Fibroblast of pulmonary artery (primary cell): ENCODE measurements at places on chromosomes 2 and 18.
A peak's percentile ranks its signal among the peaks of the same experiment; 100 is the strongest.

DNA sequence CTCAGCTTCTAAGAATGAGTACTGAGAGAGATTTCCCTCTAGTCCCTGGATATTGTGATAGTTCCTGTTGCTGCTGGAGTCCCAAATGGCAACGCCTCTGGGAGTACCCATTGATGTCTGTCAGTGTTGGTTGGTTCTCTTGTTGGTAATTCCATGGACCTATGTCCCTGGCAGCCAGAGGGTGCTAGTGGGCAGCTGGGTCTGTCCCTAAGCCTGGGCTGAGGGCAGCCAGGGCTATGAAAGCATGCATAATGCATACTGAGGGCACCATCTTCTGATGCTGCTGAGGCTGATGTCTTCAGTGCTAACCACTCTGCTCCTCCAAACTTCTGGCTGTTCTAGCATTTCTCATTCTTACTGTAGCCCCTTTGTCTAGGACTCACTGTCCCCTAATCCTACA, 35.9 kb downstream of the NABP1 start:
- no peak for DNase-seq

- DNase-seq = no peak
These were observed 5.8 kb upstream of the D2HGDH start for GRCh38 chr2:241728627-241729026.

- DNase-seq = no peak
These were observed 10.7 kb downstream of the PSTPIP2 start for GRCh38 chr18:46061387-46061786.

- peak; percentile 21 for DNase-seq
These were observed 80.5 kb downstream of the RDH14 start for GRCh38 chr2:18479947-18480369.

DNA sequence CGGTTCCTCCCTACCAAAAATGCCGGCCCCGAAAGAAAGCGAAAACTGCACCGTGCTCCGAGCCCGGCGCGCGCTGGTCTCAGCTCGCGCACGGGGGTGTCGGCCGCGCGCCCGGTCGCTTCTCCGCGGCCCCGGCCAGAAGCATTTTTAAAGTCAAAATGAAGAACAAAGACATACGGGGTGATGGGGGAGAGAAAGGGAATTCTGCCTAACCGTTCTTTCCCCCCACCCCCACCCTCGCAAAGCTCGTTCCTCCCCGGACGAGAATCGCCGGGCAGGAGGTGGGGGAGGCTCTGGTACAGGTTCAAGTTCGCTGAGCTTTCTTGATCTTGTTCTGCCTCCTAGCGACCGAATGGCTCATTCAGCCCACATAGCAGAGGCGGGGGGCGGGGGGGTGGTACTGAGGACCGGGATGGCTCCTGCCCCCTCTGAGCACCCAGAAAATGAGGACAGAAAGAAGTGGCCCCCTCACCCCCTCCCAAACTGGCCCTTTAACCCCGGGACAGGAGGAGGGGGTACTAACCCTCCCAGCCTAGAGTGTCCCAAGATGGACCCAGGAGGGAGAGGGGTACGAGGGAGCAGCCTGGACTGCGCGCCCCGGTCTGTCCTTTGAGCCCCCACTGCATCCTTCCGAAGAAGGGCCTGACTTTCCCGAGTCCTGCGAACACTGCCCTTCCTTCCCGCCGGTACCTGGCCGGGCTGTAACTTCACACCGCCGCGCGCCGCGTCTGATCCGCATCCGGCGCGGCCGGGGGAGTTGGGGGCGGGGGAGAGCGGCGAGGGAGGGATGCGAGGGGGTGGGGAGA, 3.1 kb downstream of the BCL11A start:
- DNase-seq = peak; percentile 89

DNA sequence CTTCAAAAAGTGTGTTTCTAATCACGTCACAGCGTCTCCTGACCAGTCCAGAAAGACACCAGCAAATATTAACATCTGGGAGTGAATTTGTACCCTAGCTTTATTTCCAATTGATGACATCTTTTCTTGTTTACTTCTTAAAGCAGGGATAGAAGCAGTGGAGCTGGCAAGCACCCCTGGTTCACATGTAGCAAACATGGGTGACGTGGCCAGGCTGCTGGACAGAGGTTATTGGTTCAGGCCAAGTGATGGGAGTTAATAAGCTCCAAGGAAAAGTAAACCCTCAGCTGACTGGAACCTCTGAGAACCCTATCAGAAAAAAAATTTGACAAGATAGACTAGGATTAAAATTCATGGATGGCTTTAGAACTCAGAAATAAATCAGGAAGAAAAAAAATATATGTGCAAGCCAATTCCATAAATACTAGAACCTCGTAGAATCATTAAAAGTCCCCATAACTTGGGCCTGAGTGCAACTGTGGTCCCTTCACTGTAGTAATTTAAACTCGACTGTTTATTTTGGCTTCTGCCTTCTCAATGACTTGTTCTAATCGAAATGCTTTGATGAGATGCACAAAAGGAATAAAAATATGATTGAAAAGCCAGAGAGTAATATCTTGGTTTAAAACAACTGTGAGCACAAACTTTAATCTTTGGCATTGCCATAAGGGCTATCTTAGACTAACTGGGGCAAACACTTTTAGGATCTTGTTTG, 121.5 kb upstream of the CTAGE1 start:
- no peak for DNase-seq

- no peak for DNase-seq
These were observed 81.2 kb downstream of the PDCL3 start for GRCh38 chr2:100643906-100644501.

- no peak for DNase-seq
These were observed 50.9 kb downstream of the COL3A1 start for GRCh38 chr2:189024901-189025618.

GRCh38 chr2:75807992-75808391, 97.3 kb upstream of the GCFC2 start:
- DNase-seq = no peak

GRCh38 chr18:10604182-10604581, 78.4 kb downstream of the NAPG start:
- no peak for DNase-seq

GRCh38 chr2:126798276-126799140, 100.2 kb upstream of the TEX51 start:
- DNase-seq = no peak

- no peak for DNase-seq
These were observed 49.1 kb upstream of the IGFBP2 start for GRCh38 chr2:216584112-216584511.

GRCh38 chr2:119137502-119137901, 21.0 kb downstream of the C1QL2 start:
- no peak for DNase-seq

DNA sequence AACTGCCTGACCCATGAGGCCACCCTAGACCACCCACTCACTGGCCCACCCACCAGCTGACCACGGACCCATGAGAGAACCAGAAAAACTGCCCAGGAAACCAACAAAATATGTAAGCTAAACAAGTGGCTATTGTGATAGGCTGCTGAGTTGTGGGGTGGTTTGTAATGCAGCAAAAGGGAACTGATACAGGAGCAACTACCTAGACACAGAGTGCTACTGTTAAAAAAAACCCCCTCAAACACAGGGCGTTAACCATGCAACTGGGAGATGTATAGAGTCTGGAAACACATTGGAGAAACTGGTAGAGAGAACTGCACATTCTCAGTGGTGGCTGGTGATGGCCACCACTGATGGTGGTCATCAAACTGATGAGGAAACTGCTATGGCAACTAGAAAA, 206.3 kb upstream of the GYPC start:
- no peak for DNase-seq

- DNase-seq = no peak
These were observed 22.2 kb downstream of the FAM110C start for GRCh38 chr2:24107-24506.

GRCh38 chr18:3297025-3297984, 35.4 kb downstream of the MYL12B start:
- DNase-seq = peak; percentile 88

DNA sequence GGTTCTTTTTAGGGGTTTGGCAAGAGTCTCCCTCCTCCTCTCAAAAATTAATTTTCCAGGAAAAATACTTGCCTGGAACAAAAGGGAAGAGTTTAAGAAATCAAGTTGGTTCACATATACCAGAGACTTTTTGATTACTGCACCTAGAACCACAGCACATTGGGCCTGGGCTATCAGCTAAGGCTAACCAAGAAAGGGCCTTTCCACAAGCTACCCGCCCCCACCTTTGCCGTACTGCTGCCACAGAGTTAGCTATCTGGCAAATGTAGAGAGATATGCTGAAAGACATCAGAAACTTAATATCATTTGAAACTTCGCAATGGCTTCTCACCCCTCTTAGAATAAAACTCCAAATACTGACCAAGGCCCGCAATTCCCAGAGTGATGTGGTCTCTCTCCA, 76.9 kb downstream of the AAK1 start:
- DNase-seq = no peak

- DNase-seq = no peak
These were observed 847.2 kb downstream of the TDRD15 start for GRCh38 chr2:21970971-21971370.

DNA sequence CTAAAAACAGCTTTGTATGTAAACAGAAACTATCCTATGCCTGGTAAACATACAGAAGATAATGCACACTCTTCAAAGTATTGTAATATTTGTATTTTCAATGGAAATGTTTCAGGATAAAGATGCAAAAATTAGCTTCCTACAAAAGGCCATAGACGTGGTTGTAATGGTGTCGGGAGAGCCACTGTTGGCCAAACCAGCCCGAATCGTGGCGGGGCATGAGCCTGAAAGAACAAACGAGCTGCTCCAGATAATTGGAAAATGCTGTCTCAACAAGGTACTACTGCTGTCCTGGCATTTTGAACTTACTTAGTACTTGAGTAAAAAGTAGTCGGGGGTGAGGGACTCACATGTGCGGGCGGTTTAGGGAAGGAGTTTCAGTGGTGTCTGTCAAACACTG, 5.4 kb downstream of the TRAF3IP1 start:
- no peak for DNase-seq

GRCh38 chr2:83435989-83436388, 1023.1 kb downstream of the SUCLG1 start:
- no peak for DNase-seq

- DNase-seq = no peak
These were observed 35.6 kb downstream of the WIPF1 start for GRCh38 chr2:174561972-174562370.

DNA sequence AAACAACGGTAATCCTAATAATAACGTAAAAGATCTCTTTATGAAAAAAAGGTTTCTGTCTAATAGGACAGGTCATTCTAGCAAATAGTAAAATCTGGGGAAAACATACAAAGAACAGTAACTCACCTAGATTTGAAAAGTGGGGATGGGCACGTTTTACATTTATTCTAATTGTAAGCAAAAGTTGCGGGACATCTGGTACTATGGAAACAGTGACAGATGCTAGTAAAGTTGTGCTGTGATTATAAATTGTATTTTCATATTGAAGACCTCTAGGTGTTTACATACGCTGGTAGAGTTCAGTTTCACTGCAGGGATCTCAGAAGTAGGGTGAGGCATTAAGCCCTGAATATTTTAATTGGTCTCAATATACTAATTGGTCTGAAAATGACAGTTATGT, 422.5 kb downstream of the DPP10 start:
- DNase-seq = no peak

DNA sequence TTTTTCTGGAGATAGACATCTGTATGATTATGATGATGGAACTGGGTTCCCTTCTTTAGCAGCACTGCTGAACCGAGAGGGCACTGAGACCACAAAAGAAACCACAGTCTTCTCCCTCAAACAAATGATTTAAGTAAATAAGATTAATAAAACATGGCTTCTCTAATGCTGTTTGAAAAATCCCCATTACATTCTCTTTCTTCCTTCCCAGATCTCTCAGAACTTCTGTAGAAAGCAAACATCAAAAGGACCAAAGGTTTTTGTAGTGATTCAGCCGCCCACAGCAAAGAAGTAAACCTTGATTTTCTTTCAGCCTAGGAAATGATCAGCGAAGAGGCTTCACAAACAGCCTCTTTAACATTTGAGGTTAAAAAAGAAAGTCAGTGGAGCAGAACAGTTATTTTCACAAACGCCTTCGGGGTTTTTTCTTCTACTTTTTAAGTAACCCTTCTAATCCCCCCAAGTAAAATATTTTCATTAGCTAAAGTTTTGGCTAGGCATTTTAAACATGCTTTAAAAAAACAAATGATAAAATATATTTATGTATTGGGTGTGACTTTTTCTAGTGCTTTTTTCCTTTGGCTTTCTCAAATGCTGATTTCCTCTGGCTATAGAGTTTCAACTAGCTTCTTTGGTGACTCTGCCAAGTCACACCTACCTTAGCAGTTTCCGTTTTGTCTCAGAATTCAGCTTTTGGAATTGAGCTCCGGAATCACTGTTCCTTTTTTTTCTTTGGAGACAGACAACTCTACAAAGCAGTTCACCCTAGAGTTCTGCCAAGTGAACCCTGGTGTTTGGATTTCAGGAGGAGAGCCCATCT, 89.6 kb downstream of the UPP2 start:
- DNase-seq = no peak

DNA sequence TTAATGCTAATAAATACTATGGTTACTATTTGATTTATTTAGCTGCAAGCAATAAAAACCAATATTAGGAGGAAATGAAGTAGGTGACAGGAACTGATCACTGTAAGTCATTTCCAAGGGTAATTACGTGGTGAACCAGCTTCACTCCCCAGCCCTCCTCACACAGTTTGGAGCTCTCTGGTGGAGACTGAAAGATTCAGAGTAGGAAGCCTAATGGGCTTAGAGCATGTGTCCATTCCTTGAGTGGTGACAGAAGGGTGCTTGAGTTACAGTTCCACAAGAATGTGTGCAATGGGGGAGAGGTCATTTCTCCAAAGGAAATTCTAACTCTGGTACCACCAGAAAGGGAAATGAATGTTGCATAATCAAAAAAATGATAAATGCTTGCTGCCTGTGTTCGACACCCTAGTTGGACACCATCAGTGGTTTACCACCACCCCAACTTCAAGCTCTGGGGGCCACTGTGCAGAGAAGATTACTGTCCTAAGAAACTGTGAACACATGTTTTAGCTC, 285.1 kb upstream of the MMADHC start:
- DNase-seq = no peak

DNA sequence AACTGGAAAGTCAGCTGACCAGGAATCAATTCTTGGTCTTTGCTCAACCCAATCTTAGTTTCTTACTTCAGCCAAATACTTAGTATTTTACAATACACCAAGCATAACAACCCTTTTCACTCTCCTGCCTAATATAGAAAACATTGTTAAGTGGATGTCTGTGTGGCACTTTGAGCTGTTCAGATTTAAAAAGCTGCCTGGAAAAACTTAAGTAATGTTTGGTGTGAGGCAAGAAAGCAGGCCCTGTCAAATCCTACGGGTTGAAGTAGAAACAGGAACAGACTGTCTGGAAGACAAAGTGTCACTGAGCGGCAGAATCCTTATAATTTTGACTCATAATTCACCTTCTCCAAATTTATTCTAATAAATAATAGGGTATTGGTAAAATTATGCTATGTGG, 37.1 kb upstream of the FRZB start:
- DNase-seq = no peak

DNA sequence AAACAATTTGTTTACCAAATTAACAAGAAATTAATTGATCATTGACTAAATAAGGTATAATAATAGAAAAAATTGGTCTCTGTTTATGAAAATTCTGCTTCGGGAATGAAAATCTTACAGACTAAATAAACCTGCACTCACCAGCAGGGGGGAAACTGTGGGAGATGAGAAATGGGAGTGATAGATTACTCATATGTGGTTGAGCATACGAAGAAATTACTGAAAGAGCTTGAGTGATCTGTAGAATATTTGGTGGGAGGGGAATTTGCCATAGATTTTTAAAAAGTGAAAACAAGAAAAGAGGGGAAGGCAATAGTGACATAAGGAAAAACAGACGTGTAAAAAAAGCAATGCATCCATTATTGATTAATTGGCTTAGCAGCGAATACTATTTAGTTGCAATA, 2.2 kb downstream of the HMSD start:
- DNase-seq = no peak
